Airway epithelial cell (primary cell): ENCODE measurements at places on chromosomes 5 and 9. TPM values are rescaled to one million over a fixed set of nuclear protein-coding genes. Genes with fewer than 3 reads are reported as not detected.

Gene LECT2
- total RNA-seq, result not detected in 2 replicates

Gene ZFP37
- total RNA-seq, result 0.63 and 1.1 TPM in 2 replicates

Gene FOXD4L6
- total RNA-seq, result 0.05 and 0.07 TPM in 2 replicates

Gene WNT8A
- not detected in 2 replicates for total RNA-seq

Gene NREP
- total RNA-seq, result 12.3 and 16.7 TPM in 2 replicates

Gene SOX30
- not detected in 2 replicates for total RNA-seq

Gene GEMIN5
- total RNA-seq, result 17.8 and 22.6 TPM in 2 replicates

Gene DND1
- 0.28 and 0.35 TPM in 2 replicates for total RNA-seq

Gene LSM11
- 2.9 and 3.1 TPM in 2 replicates for total RNA-seq
